Bronchus fibroblast of lung (primary cell): ENCODE measurements at places on chromosomes 2 and 18. TPM values are rescaled to one million over a fixed set of nuclear protein-coding genes. Genes with fewer than 3 reads are reported as not detected.

TFCP2L1 gene
- under 0.01 TPM in 1 of 2 replicates, not detected in the other for total RNA-seq

HOXD9 gene
- total RNA-seq, result not detected in 2 replicates

TOGARAM2 gene
- total RNA-seq, result under 0.01 TPM in 1 of 2 replicates, not detected in the other

CCDC74A gene
- 14.6 and 15.5 TPM in 2 replicates for total RNA-seq

COLEC11 gene
- 0.50 and 0.59 TPM in 2 replicates for total RNA-seq

DHRS9 gene
- not detected in 2 replicates for total RNA-seq

CD8B2 gene
- not detected in 2 replicates for total RNA-seq

SLC4A1AP gene
- 22.4 and 25.4 TPM in 2 replicates for total RNA-seq

ALK gene
- total RNA-seq, result not detected in 2 replicates

SANBR gene
- 4.8 and 5.4 TPM in 2 replicates for total RNA-seq

RND3 gene
- total RNA-seq, result 35.4 and 42.9 TPM in 2 replicates

TCF23 gene
- total RNA-seq, result not detected in 2 replicates

SAG gene
- not detected in 2 replicates for total RNA-seq

POMC gene
- total RNA-seq, result 3.1 and 4.0 TPM in 2 replicates

PDE1A gene
- total RNA-seq, result 1.3 TPM in 1 of 2 replicates, not detected in the other

EFHD1 gene
- 0.45 TPM in 1 of 2 replicates, not detected in the other for total RNA-seq

ANKMY1 gene
- total RNA-seq, result 2.7 and 4.3 TPM in 2 replicates

EDAR gene
- not detected in 2 replicates for total RNA-seq

PSD4 gene
- 8.4 and 8.8 TPM in 2 replicates for total RNA-seq
